ENCODE measurements at places on chromosomes 4 and X. TPM values are rescaled to one million over a fixed set of nuclear protein-coding genes. Genes with fewer than 3 reads are reported as not detected.

GNL3L gene
- polyA plus RNA-seq = 14.6 TPM

DNA sequence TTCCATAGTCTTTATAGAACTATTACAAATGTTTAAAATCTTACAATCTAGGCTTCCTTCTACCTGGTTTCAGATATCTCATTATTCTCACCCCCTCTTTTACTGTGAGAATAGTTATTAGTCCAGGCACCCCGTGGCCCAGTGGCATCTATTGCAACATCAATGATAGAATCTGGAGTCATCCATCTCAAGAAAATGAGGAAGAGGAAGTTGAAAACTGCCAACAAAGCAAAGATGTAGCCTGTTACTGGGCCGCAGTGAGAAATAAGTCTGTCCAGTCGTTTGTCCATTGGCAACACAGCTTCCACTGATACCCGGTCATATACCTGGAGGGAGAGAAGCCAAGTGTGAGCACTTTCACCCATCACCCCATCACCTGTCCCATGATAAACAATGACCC lies 6.0 kb upstream of the ASB11 start:
- no peak for DNase-seq

DNA sequence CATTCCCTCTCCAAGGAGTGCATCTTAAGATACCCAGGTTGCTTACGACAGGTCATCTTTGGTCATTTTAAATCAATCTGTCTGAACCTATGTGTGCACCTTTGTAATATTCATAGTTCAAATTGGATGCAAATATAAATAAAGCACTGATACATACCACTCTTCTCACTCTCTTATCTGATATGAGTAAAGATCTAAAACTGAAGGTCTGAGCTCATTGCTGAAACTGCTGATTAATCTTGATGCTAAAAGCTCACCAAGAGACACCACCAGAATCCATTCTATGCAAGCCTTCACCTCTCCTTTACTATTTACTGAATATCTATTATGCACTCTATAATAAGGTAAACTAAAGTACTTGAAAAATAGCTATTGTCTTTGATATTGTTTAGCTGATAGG lies 16.6 kb downstream of the HSD17B13 start:
- no peak for DNase-seq

DNA sequence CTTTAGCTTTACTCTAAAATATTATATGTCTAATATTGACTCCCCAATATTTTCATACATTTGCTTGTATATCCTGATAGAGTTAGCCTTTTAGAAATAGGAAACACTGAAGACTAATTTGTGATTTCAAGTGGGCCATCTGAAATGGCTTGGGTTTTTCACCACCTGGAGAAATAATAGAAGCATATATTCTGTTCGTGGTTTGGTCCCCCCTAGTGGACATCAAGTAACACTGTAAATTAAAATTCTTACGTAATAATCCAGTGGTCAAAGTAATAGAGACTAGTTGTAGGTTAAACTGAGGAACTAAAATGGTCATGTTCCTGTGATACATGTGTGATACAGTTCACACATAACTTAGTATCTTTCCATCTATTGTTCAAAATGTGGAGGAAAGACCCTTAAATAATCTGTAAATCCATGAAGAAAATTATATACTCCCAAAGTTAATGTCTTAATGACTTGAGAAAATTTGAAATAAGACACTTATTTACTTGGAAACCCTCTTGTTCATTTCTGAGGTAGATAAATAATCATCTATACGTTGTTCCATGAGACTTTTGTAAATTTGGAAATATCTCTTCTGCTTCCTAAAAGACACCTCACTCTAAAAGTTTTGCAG lies 79.8 kb upstream of the SMARCAD1 start:
- no peak for DNase-seq

DNA sequence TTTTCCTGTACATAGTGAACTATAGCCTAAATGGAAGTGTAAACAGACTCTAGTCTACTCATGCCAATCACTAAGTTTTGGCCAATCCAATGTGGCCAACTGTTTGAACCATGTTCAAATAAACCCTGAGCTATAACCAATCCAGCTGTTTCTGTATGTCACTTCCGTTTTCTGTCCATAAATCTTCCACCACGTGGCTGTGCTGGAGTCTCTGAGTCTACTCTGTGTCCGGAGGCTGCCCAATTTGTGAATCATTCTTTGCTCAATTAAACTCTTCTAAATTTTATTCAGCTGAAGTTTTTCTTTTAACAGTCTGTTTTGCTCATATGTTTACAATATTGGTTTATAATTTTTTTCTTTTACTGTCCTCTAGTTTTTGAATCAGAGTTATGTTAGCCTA lies 112.3 kb upstream of the BANK1 start:
- no peak for DNase-seq

- DNase-seq = peak; percentile 38
Observed at GRCh38 chrX:23952984-23953907, 45.4 kb downstream of the CXorf58 start.

DNA sequence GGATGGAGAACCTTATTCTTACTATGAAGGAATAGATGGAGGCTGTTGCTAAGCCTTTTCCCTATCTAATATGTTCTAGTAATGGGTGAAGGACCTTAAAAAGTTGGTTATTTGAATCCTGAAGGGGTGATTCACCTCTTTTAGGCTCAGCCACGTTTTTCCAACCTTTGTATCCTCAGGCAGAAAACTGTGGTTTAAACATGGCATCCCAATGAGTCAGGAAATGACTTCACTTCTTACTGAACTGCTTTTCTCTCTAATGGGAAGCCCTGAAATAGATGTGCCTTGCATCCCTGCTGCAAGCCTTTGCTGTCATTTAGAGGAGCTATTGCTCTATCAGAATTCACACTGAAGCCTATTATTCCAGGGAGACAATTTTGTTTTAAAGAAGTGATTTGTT lies 191.0 kb upstream of the ARX start:
- DNase-seq = no peak

PGRMC1 gene
- polyA plus RNA-seq = 24.3 TPM

DNA sequence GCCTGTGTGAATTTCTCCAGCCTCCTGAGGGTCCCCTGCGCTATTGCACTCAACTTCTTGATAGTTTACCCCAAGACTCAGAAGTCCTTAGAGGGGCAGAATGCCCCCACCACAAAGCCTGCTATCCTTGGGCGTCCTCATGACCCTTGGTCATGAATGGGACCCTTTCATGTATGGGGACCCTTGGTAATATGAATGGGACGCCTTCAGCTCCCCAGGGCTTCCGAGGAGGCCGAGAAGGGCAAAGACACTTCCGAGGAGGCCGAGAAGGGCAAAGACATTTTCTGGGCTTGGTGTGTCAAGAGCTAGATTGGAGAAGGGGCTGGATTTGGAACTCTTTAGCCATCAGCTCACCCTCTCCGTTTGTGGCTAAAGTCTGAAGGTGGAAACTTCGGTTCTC lies 8.6 kb downstream of the SHOX start:
- no peak for DNase-seq

- DNase-seq = no peak
Observed at GRCh38 chr4:113423631-113424030, 337.9 kb downstream of the CAMK2D start.

All from immature natural killer cell (primary cell).